GM23338 (cell line): ENCODE measurements at places on chromosomes 7 and 10. TPM values are rescaled to one million over a fixed set of nuclear protein-coding genes. Genes with fewer than 3 reads are reported as not detected.
A peak's percentile ranks its signal among the peaks of the same experiment; 100 is the strongest.

TMEM176A gene
- total RNA-seq, result not detected in 2 replicates

- peaks cover 2% of the 10 kb centered on the region; the same call in 1 of the 2 replicates for H3K36me3 ChIP-seq
- no peak for DNase-seq
- no peak overlapping the region for H3K4me3 ChIP-seq
Observed at GRCh38 chr10:72239409-72239808, 23.3 kb upstream of the ASCC1 start.

GRCh38 chr7:148711191-148712102 lies 12.7 kb downstream of the CUL1 start:
- H3K27ac ChIP-seq, result no peak overlapping the region
- DNase-seq, result no peak
- peaks cover 52% of the 10 kb centered on the region for H3K4me1 ChIP-seq
- no peaks in the 10 kb centered on the region for H3K36me3 ChIP-seq
- no peaks in the 10 kb centered on the region for H3K27me3 ChIP-seq

DNA sequence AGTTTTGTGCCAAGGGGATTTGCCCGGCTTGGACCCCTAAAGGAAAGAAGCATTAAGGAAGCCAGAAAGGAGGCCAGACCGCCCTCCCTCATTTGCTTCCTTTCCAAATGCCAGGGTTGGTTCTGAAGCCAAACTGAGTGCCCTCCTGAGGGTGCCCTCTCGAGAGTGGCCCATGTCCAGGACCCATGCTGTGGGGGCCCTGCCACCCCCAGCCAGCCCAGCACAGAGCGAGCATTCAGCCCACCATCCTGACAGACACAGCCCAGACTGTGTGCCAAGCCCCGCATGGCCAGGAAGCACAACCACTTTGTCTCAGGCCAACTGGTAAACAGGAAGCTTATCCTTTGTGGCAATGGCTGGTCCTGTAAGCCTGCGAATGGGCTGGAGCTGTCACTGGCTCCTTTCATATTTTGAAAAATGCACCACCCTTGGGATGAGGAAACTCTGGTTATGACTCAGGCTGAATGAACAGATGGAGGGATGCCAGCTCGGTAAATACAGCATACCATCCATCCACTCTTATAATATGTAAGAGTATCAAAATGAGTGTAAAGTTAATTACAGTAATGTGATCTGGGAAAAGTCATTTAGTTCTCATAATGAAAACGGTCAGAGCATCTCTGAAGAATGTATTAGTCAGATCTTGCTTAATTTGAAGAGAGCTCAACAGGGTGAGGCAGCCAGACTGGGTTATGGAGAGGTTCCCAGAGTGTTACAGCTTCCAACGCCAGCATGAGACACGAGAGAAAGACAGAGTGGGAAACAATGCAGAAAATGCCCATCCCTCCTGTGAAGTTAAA lies 65.0 kb downstream of the STK17A start:
- peaks cover 5% of the 10 kb centered on the region for H3K36me3 ChIP-seq
- peak overlapping the region; percentile 22; the same call in 1 of the 2 replicates for H3K4me3 ChIP-seq
- H3K4me1 ChIP-seq, result peaks cover 54% of the 10 kb centered on the region
- no peaks in the 10 kb centered on the region for H3K27me3 ChIP-seq

CFTR gene
- 0.78 and 1.2 TPM in 2 replicates for total RNA-seq

GRM3 gene
- 1.9 and 3.8 TPM in 2 replicates for total RNA-seq

GRCh38 chr10:103888113-103888841 lies 29.7 kb downstream of the STN1 start:
- no peak overlapping the region for H3K4me3 ChIP-seq
- DNase-seq, result peak; percentile 58
- H3K27ac ChIP-seq, result no peak overlapping the region
- no peaks in the 10 kb centered on the region for H3K4me1 ChIP-seq

DNA sequence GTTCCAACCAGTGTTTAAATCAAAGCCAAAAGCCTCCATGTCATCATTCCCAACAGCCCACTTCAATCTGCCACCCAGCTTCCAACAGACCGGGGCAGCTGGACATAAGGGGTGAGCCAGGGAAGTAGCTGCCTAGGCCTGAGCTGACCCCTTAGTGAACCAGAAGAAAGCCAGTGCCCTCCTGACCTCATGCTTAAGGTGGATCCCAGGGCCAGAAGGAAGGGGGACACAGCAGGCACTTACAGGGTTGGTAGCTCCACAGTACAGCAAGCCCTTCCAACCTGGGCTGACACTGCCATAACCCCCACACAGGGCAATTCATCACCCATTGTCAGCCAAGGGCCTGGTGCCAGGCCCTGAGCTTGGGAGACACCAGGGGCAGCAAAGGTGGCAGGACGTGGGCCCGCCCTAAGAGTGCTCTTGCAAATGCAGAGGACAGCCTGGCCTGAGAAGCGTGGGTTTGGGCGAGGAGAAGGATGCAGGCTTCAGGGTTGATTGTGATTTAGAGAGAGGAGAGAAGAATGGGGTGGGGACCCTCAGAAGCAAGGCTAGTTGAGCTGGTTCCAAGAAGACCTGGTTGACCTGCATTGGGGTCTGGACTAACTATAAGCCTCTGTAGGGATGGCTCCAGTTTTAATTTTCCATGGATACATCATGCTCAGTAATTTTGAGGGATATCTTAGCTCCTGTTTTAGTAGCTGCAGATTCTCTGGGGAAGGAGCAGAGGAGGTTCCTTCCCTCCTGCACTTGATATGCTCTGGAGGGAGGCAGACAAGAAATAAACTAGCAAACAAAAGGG lies 3.1 kb upstream of the CYP26A1 start:
- peaks cover 44% of the 10 kb centered on the region for H3K4me1 ChIP-seq
- no peak overlapping the region for H3K4me3 ChIP-seq
- DNase-seq, result no peak
- peaks cover 100% of the 10 kb centered on the region for H3K27me3 ChIP-seq
- no peaks in the 10 kb centered on the region for H3K36me3 ChIP-seq

FEZF1 gene
- 1.7 and 2.3 TPM in 2 replicates for total RNA-seq

DNA sequence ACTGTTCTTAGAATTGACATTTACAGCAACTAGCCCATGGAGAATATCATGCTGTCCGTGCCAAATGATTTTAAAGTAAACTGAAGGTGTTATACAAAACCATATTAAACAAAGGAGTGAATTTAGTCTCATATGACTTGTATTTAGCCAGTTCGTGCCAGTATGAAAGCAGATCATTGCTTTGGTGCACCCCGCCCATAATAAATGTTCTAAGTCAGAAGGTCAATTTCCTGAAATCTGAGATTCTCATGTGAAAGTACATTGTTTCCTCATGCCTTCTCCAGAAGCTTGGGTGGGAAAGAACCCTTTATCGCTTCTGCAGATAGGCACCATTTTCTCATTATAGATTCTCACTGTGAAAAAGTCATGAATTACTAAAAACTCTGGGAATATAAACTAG lies 106.4 kb downstream of the CAMK1D start:
- no peak for DNase-seq
- H3K27me3 ChIP-seq, result no peaks in the 10 kb centered on the region
- H3K4me1 ChIP-seq, result no peaks in the 10 kb centered on the region; the same call in 1 of the 2 replicates
- H3K36me3 ChIP-seq, result no peaks in the 10 kb centered on the region

DNA sequence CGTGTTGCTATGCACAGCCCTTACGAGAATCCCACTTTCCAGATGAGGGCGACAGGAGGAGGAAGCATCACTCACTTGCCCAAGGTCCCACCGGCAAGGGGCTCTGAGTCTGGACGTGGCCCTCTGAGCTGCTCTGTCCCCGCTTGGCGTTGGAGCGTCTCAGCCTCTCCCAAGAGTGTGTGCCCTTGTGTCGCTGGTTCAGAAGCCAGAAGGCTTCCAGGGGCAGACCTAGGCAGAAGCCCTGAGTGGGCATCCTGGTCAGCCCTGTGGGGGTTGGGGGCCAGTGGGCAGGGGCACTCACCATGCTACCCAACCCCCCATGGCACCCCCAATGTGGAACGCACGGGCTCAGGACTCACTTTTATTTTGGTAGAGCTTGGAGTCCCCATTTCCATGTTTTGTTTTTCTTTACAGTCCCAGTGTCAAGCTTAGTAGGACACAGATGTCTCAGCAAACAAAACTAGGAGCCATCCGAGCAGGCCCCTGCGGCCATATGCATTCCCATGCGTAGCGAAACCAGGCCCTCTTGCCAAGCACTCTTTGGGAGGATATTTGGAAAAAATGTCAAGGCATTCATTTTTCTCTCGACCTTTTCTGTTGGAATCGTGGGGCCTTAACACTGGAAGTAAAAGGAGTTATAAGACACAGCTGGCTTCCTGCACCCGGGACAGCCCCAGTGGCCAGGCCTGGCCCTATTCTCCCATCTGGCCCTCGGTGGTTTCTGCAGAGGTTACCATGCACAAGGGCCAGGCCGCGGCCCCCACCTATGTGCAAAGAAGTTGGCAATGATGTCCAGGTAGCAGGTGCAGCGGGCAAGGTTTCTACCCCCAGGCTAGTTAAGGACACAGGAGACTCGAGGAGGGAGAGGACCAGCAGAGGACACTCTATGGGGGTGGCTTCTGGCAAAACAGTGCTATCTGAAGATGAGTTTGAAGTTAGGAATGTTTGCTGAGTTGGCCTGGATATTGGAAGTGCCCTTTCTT lies 97.0 kb downstream of the LHPP start:
- no peak overlapping the region for H3K27ac ChIP-seq
- no peak for DNase-seq
- H3K4me1 ChIP-seq, result 0 out of 2 replicates have a peak, but pooled peaks cover 2% of the 10 kb centered on the region

ZNF365 gene
- total RNA-seq, result 0.35 and 0.59 TPM in 2 replicates
